ENCODE measurements at places on chromosomes 12 and 14.

DNA sequence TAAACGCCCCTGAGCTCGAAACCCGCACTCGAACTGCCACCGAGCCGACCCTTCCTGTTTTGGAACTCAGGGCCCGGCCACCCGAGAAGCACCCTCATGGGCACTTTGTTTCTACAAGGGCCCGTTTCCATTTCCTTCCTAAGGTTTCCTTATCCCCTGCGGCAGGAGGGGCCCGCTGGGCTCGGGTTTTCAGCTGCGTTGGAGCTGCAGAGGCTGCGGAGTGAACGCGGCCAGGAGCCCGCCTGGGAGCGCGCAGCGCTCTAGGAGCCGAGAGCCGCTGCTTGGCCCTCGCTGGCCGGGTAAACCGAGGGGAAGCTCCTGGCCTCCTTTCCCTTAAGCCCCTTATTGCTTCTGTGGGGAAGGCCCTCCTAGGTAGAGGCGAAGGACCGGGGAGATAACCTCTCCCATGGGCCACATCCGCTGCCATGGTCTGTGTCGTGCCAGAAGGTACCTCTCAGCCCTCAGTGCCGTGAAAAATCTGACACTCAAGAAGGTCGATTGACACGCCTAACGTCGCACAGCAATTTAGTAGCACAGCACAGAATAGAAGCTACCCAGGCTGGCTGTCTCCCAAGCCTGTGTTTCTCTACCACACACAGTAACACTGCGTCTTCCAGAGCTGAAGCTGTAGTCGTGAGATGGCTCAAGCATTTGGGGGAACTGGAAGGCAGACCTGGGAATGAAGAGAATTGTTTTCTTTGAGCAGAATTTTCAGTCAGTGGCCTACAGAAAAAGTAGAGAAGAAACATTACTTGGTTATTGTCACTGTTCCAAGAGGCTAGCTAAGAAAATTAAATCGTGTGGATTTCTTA lies 12.9 kb upstream of the CALM1 start:
- no peak for DNase-seq

DNA sequence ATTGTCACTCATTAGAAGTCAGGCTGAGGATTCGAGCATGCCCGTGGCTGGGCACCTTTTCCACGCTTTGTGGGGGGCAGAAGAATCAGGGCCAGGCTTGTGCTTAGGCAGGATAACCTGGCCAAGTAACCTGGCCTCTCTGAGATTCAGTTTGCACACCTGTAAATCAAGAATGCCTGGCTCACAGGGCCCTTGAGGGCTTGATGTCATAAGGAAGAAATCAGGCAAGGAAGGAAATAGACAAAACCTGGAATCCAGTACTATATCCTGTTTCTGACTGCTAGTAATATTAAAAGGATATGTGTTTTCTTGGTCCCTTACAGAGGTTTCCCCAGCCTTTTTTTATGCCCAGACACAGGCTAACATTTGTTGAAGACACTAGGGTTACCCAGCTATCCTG lies 91.9 kb downstream of the SAMD4A start:
- DNase-seq: no peak

DNA sequence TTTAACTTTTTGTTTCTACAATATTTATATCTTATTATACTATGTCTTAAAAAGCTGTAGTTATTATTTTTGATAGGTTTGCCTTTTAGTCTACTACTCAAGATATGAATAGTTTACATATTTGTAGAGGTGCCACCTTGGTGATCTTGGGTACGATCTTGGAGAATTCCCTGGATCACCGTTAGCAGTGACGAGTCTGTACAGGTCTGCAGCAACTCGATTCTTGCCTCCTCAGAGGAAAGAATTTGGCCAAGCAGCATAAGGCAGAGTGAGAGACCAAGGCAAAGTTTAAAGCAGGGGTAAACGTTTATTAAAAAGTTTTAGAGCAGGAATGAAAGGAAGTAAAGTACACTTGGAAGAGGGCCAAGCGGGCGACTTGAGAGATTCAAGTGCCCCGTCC lies 3.1 kb upstream of the TCTN2 start:
- no peak for DNase-seq

DNA sequence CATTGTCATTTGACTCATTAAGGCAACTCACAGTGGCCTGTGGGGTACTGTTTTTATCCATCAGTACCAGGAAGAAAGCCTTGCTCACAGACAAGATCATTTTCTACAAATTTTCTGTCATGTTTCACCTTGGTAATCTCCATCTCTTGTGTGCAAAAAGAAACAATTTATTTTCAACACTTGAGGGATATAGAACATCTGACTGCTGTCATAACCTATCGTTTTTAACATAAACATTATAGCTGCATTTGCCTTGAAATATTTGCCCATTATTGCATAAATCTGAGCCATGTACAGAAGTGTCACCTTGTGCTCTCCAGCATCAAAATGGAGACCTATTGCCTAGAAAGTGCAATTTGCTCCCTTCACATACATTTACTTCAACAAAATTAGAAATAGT lies 300.8 kb downstream of the NPAS3 start:
- no peak for DNase-seq

GRCh38 chr14:67778792-67779191 lies 37.6 kb downstream of the ZFYVE26 start:
- DNase-seq: no peak

DNA sequence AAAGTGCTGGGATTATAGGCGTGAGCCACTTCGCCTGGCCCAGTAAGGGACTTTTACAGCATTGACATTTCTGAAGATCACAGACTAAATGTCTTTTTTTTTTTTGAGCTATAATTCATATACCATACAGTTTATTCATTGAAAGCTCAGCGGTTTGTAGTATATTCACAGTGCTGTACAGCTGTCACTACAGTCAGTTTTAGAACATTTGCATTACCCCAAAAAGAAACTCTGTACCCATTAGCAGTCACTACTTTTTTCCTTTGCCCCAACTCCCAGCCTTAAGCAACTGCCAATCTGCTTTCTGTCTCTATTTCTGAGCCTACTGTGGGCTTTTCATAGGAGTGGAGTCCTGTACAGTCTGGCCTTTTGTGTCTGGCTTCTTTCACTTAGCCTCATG lies 8.2 kb downstream of the BRI3BP start:
- DNase-seq: no peak

GRCh38 chr14:69812711-69813110 lies 15.7 kb upstream of the SLC10A1 start:
- DNase-seq: no peak

GRCh38 chr14:49769171-49769570 lies 1.2 kb downstream of the KLHDC2 start:
- no peak for DNase-seq

- DNase-seq: no peak
Observed at GRCh38 chr12:58916161-58916621, 4.1 kb downstream of the LRIG3 start.

DNA sequence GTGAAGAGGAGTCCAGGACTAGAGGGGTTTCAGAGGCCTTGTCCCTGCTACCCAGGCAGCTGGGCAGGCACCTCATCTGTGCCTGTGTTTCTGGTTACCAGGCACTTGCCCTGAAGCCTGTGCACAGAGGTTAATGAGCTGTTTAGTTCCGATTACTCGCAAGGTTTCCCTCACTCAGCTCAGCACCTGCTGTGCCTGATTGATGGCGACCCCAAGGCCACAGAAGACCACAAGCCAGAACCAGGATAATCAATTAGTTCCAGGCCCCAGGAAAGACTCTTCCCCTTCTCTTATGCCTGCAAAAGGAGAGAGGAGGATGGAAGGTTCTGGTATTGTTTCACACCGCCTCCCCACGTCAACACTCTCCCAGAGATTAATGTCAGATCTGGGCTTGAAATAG lies 88.8 kb upstream of the NOS1 start:
- DNase-seq: no peak

DNA sequence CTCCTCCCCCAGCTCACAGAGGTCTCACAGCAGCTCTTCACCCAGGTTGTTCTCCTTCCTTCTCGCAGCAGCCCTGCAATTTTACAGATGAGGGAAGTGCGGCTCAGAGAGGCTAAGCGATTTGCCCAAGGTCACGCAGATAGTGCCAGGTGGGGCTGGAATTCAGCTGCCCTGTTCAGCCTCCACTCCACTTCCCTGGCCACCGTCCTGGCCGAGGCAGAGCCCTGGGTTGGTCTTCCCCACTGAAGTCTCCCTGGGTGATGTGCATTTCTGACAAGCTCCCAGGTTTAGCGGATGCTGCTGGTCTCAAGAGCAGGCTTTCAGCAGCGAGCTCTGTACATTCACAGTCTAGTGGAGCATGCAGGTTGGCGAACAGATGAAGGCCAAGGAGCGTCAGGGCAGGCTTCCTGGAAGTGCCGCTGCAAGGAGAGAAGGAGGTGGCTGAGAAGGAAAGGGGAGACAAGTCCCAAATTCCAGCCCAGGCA lies 28.9 kb upstream of the EML1 start:
- no peak for DNase-seq

GRCh38 chr12:72173974-72174373 lies 98.2 kb upstream of the TRHDE start:
- no peak for DNase-seq

DNA sequence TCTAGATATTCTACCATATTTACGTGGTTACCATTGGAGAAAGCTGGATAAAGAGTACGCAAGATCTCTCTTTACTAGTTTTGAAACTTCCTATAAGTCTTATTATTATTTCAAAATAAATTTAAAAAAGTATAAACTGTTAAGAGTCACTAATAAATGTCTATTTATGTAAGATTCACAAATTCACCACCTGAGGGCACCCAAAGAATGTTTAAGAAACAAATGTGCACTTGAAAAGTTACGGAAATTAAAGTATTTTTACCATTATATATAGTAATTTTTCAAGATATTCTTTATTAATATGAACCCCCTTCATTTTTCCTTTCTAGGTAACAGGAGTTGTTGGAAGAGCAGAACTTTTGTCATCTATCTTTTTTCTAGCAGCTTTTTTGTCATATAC lies 11.9 kb downstream of the TMTC3 start:
- DNase-seq: no peak

DNA sequence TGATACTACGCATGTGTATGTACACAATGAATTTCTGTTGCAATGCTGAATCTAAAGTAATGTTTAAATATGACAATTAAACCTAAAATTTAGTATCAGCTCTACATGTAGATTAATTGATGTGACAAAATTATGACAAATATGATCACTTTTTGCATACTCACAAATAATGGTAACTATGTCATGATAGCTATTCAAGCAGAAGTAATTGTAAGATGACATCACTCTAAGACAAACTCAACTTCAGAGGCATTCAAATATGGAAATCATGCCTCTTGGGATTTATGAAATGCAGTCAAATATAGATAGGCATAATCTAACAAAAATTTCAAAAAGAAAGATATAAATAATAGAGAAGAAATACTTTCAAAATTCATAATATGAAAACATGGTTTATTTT lies 571.7 kb upstream of the LRFN5 start:
- no peak for DNase-seq

GRCh38 chr14:84272290-84272721 lies 1257.6 kb upstream of the FLRT2 start:
- no peak for DNase-seq

DNA sequence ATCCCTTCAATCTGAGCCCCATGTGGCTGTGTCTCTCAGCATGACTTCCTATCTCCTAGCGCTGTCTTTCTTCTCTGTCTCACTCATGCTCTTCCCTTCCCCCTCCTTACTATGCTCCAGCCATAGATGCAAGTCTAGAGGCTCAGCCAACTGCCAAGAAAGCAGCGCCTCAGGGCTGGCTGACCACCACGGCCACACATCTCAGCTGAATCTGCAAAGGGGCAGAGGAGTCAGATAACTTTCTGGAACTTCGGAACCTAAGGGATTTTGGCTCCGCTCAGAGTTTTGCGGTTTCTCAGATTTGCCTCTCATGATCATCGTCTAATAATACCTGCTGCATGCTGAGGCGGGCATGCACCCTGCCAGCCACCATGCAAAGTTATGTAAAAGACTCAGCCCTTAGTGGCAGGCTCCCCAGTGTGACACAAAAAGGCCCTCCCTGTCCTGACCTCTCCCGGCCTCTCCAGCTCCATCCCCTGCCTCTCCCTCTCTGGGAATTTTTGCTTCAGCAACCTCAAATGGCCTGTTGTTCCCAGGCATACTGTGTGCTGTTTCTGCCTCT lies 5.0 kb upstream of the FGF6 start:
- no peak for DNase-seq

DNA sequence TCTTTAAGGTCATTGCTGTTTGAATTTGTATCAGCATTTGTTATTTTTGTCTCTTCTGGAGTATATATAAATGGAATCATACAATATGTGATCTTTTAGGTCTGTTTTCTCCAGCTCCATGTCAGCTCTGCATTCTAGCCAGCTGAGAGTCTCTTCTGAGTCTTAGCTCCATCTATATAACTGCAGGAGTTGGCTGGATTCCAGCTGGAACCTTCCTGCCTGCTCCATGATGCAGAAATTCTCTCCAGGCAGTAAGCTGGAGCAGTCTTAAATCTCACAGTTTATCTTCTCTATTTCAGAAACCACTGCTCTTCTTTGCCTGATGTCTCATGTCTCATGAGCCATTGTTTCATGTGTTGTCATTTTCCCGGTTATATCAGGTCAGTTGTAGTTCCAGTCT lies 827.6 kb downstream of the NRXN3 start:
- no peak for DNase-seq

GRCh38 chr14:95296966-95297365 lies 22.7 kb downstream of the CLMN start:
- no peak for DNase-seq

GRCh38 chr12:26046906-26047305 lies 77.9 kb downstream of the BHLHE41 start:
- no peak for DNase-seq

- DNase-seq: no peak
Observed at GRCh38 chr12:114668151-114668885, 15.7 kb downstream of the TBX3 start.

DNA sequence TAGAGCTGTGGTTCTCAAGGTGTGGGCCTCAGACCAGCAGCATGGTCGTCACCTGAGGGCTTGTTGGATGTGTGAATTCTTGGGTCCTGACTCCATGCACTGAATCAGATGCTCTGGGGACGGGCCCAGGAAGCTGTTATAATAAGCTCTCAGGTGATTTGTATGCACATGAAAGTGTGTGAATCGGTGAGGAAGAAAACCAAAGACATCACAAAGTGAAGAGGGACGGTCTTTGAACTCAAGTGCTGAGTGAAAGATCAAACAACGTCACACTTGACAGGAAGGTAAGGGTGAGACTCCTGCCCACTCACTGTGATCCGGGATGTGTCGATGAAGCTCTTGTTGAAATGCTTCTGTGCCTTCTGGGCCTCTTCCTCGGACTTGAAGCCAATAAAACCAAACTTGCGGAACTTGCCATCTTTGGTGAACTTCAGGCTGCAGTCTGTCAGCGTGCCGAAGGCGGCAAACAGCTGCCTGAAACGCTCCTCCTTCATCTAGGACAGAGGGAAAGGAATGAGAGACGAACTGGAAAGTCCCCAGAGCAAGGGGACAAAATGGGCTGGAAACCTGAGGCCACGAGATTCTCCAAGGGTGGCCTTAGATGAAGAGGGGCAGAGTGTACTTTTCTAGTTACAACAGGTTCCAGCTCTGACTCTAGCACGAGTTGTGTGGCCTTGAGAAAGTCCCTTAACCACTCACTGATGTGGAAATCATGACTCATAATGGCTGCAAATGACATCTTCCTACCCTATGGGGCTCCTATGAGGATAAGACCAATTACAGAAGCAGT lies 4.0 kb downstream of the RBM19 start:
- no peak for DNase-seq
